ENCODE measurements at places on chromosomes 16 and 17. TPM values are rescaled to one million over a fixed set of nuclear protein-coding genes. Genes with fewer than 3 reads are reported as not detected.

The CUEDC1 gene
- total RNA-seq, result 14.9 TPM

The MPP3 gene
- total RNA-seq, result 12.1 TPM

The CCR7 gene
- total RNA-seq, result 0.58 TPM

The ZFP3 gene
- total RNA-seq, result 9.2 TPM

- DNase-seq, result no peak
Measured at GRCh38 chr17:56633681-56634080, 40.2 kb downstream of the NOG start.

DNA sequence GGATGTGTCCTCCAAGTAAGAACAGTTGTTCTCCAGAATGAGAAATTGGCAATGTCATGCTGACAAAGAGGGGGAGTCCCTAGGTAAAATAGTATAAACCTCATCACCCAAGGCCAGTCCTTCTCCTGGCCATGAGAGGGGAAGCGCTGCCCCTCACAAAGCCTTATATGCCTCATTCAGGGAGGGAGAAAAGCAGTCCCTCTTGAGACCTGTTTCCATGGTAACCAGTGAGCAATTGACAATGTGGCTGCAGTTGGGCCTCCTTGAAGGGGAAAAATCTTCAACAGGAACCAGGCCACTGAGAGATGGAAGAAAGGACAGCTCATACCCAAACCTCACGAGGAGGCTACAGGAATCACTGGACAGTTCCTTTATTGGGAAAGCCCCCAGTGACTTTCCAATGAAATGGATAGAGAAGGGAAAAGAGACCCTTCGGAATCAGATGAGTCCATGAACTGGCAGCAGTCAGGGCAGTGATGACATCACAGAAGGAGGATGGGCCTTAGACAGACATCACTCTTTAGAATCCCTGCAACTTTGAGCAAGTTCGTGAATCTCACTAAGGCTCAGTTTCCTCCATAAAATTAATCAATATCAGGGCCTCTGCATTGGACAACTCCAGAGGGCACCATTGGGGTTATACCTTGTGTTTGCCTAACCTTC, 275.7 kb downstream of the TOX3 start:
- no peak for DNase-seq

The CDH16 gene
- not detected for total RNA-seq

- no peak for DNase-seq
Measured at GRCh38 chr16:2686912-2687507, 4.7 kb downstream of the KCTD5 start.

DNA sequence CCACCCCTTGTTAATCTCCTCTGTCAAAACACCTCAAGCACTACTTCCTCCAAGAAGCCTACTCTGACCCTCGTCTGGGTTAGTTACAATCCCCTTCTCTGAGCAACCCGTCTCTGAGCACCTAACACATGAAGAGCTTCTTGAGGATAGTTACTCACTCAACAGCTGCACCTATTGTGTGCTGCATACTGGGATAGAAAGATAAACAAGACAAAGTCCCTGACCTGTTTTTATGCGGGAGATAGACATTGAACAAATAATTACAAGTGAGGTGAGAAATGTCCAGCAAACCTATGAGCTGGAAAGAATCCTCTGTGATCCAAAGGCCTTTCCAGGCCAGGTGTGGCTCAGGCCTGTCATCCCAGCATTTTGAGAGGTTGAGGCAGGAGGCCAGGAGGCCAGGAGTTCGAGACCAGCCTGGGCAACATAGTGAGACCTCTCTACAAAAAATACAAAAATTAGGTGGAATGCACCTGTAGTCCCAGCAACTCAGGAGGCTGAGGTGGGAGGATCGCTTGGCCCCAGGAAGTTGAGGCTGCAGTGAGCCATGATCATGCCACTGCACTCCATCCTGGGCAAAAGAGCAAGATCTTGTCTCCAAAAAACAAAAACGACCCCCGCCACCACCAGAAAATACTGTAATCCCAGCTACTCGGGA, 5.5 kb upstream of the ZNF771 start:
- DNase-seq, result no peak

The PRR29 gene
- total RNA-seq, result 0.42 TPM

DNA sequence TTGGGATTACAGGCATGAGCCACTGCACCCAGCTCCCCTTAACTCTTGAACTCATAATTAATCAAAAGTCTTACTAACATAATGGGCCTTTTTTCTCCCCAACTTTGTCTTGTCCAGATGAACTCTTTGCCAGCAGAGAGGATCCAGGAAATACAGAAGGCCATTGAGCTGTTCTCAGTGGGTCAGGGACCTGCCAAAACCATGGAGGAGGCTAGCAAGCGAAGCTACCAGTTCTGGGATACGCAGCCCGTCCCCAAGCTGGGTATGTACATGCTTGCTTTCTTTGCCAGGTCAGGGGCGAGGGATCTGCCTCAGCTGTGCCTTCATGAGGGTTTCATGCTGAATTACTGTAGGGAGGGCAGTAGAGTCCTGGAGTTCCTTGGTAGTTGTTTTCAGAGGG, 25.3 kb downstream of the NMT1 start:
- no peak for DNase-seq

DNA sequence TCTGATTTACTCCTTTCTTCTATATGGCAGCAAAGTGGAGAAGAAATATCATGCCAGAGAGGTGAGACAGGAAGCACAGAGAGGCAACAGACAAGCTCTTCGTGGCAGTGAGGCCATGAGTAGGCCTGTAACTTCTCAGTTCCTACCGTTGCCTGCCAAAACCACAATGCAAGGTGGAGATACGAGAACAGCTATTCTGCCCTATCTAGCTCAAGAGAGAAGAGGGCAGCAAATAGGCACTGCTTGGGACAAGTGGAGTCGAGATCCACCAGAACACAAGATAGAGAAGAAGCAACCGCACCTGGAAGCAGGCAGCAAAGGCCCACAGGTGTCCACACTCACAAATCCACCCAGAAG, 24.8 kb downstream of the RANBP10 start:
- no peak for DNase-seq

DNA sequence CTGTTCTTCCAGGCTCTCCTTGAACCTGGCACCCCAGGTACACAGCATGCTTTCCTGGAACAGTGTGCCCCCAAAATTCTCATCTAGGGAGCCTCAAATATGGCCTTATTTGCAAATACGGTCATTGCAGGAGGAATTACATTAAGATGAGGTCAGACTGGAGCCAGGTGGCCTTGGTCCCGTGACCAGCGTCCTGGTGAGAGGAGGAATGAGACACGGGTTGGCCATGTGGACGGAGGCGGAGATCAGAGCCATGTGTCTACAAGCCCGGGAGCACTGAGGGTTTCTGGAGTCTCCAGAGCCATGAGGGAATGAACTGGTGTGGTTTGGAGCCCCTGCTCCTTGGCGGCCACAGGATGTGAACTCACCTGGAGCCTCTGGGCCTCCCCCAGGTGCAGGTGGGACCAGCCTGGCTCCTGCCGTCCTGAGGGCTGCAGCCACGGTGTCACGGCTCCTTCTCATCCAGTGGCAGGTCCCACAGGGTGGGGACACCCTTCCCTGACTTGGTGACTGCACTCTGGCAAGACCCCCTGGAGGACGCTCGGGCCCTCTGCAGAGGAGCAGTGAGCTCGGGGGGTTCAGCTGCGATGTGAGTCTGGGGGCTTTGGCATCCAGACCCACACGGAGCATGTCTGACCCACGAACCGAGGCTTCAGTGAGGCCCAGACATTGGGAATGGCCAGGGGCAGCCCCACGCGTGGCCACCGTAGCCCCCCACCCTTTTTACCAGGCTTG, 21.8 kb upstream of the GNG13 start:
- no peak for DNase-seq

DNA sequence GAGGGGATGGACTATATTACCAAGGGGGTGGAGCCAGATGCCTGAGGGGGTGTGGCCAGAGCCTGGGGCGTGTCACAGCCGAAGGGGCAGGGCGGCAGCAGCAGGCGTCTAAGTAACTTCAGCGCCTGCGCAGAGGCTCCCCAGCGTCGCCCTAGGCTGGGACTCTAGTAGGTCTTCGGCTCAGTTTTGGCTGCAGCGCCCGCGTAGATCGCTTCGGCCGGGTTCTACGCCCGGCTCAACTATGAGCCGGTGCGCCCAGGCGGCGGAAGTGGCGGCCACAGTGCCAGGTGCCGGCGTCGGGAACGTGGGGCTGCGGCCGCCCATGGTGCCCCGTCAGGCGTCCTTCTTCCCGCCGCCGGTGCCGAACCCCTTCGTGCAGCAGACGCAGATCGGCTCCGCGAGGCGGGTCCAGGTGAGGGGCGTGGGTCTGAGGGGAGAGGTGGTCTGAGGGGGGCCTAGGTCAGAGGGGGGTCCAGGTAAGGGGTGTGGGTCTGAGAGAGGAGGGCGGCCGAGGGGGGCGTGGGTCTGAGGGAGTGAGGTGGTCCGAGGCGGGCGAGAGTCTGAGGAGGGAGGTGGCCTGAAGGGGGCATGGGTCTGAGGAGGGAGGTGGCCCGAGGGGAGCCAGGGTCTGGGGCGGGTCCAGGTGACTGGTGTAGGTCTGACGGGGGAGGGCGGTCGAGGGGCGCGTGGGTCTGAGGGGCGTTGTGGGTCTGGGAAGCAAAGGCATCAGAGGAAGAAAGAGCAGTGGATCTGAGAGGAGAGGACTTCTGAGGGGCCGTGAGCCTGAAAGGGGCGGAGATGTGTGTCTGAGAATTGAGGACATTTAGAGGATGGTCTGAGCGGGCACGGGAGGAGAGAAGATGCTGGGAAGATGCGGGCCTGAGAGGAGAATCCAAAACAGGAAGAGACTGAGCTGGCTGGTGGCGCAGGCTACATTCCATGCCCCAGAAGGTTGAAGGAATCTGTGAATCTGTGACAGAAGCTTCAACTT, at the start of gene LPCAT2:
TSS of gene LPCAT2 (plus strand) at position 132 of the 991 bp plus-strand sequence. CDS start at position 242, 110 bp downstream.
- peak; percentile 52 for DNase-seq

The GALR2 gene
- total RNA-seq, result not detected

- DNase-seq, result no peak
Measured at GRCh38 chr17:66667491-66668030, 167.4 kb upstream of the CACNG5 start.

The CYGB gene
- total RNA-seq, result 14.4 TPM

DNA sequence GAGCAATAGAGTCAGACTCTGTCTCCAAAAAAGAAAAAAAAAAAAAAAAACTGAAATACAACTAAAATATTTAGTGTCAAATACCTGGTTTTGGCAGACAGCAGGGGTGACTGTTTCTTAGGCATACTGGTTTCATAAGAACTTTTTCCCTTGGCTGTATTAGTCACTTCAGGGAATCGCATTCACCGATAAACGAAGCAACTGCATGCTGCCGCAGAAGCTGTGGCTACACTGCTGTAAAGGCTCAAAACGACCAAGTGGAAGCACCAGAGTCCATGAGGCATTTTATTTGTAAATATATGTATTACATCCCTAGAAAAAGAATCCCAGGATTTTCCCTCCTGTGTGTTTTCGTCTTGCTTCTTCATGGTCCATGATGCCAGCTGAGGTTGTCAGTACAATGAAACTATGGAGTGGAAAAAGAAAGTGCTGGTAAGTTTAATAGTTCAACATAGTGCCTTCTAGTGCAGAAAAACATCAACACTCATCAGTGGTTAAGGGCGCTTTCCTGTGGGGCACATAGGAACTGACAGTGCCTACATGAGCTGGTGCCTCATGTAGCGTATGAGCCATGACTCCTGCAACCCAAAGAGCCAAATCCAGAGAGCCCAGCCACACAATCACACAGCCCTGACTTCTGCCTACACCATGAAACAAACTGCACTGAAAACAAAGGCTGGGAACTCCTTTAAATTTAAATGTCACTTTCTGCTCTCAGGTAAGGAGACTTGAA, 7.3 kb downstream of the RPS15A start:
- no peak for DNase-seq

GRCh38 chr17:43030137-43030767, 5.2 kb downstream of the RND2 start:
- DNase-seq, result no peak

DNA sequence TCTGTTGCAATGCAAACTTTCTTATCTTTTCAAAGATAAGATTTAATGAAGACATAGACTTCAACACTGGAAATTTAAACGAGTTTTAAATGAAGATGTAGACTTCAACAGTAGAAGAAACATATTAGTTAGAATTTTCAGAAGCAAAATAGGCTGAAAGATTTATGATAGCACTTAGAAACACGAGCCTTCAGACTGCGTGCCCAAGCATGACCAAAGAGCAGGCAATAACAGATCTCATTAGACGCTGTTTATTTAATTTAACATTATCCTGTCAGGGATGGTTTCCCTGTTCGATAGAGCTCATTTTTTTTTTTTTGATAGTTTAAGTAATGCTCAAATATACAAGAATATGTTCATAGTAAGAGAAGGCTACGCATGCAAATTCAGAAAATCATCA, 604.7 kb upstream of the SOX9 start:
- DNase-seq, result no peak

The ACSM2A gene
- not detected for total RNA-seq

- DNase-seq, result no peak
Measured at GRCh38 chr17:59483860-59484259, 81.5 kb upstream of the DHX40 start.

DNA sequence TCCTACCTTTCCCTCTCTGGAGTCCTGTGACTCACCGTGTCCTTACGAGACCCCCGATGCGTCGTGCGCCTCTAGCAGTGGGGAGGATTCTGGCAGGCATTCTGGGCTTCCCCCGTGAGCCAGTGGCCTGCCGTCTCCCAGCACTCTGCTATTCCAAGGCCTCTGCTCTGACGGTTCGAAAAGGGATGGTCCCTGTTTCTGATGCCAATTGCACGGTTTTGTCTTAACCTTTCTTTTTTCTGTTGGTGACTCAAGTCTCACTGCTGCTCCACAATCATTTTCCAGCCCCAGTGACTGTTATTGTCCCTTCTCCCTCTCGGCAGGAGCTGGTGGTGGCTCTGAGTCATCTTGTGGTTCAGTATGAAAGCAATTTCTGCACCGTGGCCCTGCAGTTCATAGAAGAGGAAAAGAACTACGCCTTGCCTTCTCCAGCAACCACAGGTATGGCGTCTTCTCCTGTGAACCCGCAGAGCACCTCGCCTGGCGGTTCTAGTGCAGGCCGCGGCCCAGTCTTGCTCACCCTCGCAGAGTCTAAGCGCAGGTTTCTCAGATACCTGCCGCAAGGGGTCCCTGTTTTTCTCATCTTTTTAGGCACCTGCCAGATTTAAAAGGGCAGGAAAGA, 100.1 kb upstream of the CHMP6 start:
- DNase-seq, result no peak

DNA sequence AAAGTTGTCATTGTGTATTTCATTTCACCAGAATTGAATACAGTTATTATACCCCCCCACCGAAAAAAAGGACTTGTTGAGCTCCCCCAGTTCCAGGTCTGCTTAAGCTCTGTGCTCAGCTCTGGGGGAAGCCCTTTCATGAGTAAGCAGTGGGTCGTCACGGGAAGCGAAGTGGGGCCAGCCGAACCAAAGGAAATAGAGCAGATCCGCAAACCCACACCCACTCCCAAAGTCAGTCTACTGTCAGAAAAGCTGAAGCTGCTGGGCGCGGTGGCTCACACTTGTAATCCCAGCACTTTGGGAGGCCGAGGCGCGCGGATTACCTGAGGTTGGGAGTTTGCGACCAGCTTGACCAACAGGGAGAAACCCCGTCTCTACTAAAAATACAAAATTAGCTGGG, 50.1 kb downstream of the PECAM1 start:
- no peak for DNase-seq

DNA sequence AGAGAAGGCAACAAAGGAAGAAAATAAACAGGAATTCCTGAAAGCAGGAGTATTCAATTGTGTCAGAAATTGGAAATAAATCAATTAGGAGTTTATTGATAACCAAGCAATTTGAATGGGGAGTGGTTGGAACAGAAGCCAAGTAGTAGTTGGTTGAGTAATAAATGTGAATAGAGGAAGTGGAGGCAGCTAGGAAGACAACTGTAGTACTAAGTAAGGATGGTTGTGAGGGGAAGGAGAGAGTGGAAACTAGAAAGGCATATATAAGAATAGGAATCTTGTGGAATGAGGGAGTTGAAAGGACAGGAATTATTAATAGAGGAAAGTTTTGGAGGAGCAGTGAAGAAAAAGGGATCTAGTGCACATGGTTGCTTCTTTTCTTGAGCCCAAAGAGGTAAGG, 34.4 kb downstream of the NFAT5 start:
- DNase-seq, result no peak
